DMS79 treated with DMSO at 0.1 percent for 48 hours (cell line): ENCODE measurements at places on chromosomes 1 and 21.

- DNase-seq: no peak
These were observed 33.5 kb downstream of the XCL1 start for GRCh38 chr1:168609741-168610510.

- no peak for DNase-seq
These were observed 105.3 kb upstream of the CLDN14 start for GRCh38 chr21:36584980-36585940.

GRCh38 chr1:87437663-87438295 lies 109.1 kb downstream of the LMO4 start:
- DNase-seq: peak; percentile 9

- no peak for DNase-seq
These were observed 188.3 kb downstream of the CLEC20A start for GRCh38 chr1:178308438-178308837.

- DNase-seq: no peak
These were observed 15.1 kb downstream of the KHDRBS1 start for GRCh38 chr1:32028746-32029145.

DNA sequence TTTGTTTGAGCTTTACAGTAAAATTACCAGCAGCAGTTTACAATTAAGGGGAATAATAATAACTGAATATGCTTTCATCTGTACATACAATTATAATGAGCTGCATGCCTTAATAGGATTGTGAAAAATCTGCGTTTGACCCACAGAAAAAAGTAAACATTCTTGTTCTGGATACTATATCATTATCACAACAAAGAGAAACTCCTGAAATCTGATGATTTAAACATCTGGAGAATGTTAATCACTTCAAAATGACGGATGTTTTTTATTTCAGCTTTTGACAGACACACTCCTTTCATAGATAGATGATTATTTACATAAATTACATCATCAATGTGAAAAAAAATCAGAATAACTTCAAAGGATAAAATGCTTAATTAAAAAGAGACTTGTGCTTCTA lies 58.5 kb downstream of the TYW3 start:
- no peak for DNase-seq

DNA sequence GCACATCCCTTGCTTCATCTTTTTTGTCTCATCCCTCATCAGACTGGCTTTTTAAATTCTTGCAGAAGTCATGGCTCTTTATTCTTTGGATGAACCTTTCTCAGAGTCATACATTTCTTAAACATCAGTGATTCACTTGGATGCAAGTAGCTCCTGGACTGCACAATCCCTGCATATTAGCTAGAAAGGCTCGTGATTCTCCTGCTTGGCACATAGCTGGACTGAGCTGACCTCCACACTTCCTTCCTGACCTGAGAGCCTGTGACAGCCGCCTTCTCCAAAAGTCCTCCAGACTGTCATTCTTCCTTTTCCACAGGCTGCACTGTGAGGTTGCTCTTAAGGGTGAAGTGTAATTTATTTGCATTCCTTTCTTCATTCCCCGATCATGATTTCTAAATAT lies 109.4 kb downstream of the RGL1 start:
- no peak for DNase-seq

DNA sequence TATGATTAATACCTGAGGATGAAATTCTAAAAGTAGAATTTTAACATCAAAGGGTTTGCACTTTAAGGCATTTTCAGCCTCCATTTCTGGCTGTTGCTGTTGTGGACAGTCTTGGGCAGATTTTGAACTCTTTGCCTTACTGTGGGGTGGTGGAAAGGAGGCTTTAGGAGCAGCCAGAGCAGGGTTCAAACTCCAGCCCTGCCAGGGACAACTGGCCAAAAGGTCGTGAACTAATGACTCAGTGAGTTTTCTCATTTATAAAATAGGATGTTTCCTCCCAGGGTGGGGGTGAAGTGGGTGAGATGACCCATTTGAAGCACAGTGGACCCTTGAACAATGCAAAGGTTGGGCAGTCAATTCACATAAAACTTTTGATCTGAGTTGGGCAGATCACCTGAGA lies 36.7 kb downstream of the MAPKAPK2 start:
- DNase-seq: no peak

DNA sequence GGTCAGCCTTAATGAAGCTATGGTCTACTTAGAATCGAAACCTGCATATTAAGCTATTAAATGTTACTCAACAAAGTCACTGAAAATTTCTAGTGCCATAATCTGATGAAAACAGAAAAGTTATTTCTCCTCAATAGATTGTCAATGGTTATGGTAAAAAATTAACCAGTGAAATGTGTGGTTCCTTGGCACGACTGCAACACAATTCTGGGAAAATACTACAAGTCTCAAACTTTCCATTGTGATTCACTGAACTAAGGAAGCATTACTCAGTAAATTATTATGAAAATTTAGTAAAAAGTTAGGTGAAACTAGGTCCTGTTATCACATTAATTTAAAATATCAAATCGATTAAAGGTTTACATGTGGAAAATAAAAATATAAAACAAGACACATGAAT lies 12.8 kb upstream of the OR2T10 start:
- DNase-seq: no peak

- DNase-seq: peak; percentile 63
These were observed at the start of gene MTMR11 for GRCh38 chr1:149936170-149936991. MTMR11 (minus strand) TSS chr1:149936879; CDS start chr1:149936647, 232 bp downstream.

DNA sequence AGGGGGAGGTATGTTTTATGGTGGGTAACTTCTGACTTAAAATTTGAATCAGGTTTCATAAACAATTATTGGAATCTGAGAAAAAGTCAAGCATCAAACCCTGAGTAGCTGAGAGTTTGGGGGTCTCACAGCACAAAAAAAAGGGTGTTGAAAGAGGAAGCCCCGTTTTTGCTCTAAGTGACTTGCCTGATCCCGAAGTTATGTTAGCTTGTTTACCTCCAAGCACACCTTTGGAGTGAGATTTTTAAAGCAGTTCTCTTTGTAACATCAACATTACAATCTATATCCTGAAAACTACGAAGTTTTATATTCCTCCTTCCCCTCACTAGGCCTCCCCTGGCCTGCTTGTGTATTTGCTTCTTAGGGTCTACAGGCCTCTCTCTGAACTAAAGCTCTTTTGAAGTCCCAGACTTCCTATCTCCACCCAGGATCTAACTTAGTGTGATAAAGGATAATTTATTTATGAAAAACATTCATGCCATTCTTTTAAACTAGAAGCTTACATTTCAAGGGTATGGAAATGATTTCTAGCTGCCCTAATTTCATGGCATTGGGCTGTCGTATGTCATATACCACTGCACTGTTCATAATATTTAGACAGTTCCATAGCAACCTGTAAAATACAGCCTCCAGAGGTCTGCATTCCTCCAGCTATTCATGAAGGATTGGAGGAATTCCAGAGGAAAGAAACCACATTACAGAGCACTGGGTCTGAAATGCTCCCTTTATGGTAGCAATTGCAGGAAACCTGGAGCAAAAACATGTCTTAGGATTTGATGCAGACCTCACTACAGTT lies 36.1 kb upstream of the RGS1 start:
- DNase-seq: no peak

GRCh38 chr1:17516303-17517214 lies 22.9 kb upstream of the ARHGEF10L start:
- DNase-seq: no peak

DNA sequence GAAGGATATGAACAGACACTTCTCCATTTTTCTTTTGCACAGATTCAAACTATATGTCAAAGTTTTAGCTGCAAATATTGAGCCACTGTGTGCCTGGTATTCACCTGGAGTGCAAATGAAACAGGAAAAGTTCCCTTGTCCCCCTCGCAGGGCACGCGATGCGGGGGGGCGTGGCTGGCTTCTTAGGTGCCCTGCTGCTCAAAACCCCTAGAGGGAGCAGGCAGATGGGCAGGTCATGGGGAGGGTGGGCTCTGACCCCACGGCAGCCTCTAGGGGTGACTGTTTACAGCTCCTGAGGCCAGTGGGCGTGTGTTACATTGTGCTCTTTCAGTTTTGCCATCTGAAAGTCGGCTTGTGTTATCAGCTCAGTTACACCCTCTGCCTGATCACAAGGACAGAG lies 931.2 kb upstream of the B3GALT2 start:
- no peak for DNase-seq

DNA sequence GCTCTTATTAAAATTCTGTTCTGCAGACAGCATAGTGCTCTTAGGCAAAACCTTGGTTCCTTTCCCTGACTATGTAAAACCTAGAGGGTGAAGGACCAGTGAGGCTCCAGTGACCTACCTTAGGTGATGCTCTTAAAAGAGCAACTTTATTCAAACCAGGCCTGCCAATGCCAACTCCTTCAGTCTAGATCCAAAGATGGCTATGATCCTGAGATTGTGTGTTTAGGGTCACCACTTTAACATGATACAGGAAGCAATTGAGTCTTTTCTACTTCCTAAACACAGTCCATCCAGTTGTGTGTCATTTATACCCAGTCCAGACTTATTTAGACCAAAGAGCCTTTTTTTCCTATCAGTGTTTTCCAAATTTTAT lies 10.8 kb downstream of the MCL1 start:
- DNase-seq: no peak

DNA sequence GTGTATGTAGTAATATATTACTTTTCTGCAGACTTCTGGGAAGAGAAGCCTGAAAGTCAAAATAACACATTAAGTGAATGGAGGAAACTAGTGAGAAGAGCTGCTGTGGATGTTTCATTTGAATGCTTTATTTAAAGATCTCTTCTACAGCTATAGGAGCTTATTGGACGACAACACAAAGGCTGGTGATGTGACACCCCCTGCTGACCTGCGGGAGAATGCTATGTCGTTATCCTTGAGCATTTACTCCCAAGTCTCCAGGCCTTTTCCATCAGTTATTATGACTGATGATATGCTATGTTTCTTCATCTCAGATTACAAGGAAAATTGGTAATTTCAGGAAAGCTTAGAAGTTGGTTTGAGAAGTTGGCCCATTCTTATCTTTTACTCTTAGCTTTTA lies 22.3 kb upstream of the PLA2G4A start:
- no peak for DNase-seq

DNA sequence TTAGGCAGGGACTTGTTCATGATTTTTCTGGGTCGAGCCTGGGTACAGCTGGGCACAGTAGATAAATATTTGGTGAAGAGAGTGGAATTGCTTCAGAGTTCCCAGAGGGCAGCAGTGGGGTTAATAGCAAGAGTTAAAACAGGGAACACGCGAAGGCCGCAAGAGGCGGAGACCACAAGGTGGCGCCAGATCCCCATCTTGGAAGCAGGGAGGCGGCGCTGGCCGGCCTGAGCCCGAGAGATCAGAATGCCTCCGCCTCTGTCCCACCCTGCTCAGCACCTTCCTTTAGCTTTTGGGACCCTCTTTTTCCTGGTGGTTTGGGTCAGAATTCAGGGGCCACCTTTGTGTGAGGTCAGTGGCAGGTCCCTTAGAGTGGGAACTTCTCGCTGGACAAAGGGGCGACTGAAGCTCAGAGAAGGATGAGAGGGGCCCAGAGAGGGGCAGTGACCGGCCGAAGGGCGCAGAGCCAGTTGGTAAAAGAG lies 6.5 kb upstream of the PADI2 start:
- DNase-seq: peak; percentile 68

- no peak for DNase-seq
These were observed 97.8 kb upstream of the C8B start for GRCh38 chr1:57063406-57064125.
